ENCODE measurements at places on chromosomes 1 and 21.

DNA sequence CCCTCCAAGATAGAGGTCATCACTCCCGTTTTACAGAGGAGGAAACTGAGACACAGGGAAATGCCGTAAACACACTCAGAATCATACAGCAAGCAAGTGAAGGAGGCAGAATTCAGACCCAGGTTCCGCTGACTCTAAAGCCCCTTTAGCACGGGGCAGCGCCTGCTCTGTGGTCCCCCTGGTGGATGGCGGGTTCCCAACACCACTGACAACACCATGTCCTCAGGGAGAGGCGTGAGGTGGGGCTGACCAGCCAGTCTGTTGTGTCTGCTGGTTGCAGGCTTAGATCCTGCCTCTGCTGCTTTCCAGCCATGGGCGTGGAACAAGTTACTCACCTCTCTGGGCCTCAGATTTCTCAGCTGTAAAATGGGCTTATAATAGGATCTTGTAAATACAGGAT, 617.3 kb downstream of the MATN1 start:
- no peak for DNase-seq

- DNase-seq = no peak
Measured at GRCh38 chr1:158049853-158050252, 56.4 kb downstream of the KIRREL1 start.

DNA sequence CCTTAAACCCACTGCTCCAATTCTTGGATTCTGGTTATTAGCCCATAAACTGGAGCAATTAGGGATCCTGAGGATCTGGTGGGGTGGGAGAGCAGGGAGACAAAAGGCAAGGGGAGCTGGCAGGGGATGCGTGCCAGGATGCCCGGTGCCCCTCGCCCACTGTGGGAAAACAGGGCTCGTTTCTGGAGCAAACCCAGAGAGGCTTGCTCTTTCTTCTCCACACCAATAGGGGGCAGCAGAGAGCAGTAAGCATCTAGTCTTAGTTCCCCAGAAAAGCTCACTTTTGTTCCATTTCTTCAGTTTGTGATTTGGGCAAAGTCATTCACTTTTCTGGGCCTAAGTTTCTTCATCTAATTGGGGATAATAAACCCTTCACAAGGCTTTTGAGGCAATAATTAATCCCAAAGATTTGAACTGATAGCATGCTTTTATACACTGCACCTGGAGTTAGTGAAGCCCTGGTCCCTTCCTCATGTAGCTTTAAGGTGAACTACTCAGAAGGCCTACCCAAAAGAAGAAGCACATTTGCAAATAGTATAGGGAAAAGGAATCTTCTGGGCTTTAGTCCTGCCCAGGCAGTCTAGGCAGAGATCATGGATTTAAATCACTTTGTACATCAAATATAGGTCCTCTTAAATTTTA, 160.6 kb upstream of the USP24 start:
- DNase-seq = no peak

DNA sequence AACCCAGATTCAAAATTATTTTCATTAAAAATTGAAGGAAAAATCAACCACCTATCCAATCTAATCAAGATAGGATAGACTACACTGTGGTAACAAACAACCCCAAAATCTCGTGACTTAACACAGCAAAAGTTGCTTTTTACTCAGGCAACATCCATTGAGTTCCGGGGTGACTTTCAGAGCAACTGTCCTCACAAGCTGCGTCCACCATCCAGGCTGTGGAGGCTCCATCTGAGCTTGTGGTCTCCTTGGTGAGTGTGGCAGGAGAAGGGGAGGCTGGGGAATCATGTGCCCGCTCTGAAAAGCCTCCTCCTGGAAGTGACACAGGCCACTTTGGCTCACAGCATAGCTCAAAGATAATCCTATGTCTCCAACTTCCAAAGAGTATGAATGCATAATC, 52.4 kb downstream of the CD2 start:
- no peak for DNase-seq

DNA sequence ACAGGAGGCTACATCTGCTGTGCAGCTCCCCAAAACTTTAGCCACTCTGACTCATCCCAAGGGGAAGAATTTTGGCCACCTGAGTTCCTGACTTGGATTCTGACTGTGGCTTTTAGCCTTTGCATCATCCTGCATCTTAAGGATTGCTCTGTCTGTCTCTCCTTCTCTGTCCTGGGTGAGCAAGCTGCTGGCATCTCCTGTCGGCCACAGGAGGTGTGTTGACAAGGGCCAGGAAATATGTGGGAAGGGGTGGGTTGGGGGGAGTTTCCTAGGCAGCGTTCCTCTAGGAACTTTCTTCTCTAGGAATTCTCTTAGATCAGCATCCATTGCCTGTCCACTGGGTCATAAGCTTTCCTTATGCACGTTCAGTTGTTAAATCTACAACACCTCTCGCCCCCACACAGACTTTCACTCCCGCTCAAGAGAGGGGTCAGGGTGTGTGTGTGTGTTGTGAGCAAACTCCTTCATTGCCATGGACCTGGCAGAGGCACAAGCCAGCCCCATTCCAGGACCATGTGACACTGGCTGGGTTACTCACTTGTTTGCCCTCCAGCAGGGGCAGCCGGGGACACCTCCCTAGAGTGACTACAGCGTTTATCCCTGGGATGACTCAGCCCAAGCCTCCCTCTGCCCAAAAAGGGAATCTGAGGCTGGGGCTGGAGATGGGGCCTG, 145.0 kb upstream of the DUSP10 start:
- no peak for DNase-seq

GRCh38 chr21:42234464-42235241, 15.7 kb downstream of the ABCG1 start:
- peak; percentile 90 for DNase-seq

- DNase-seq = no peak
Measured at GRCh38 chr1:9233241-9233941, 1.2 kb upstream of the H6PD start.

- no peak for DNase-seq
Measured at GRCh38 chr1:46489169-46489637, 433 bp upstream of the DMBX1 start.

DNA sequence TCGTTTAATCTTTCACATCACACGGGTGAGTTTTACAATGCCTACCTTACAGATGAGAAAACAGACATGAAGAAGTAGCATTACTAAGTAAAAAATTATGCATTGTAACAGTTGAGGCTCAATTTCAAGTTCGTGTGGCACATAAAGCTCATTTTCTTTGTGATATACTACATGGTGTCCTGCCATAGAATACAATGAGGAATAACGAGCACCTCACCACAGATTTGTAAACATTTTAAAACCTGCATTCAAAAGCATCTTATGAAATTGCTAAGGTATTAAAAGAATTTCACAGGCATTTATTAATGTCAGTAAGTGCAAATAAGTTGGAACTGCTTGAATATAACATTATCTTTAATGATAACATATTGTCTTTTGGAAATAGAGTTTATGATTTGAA, 47.8 kb upstream of the DEPDC1 start:
- no peak for DNase-seq

DNA sequence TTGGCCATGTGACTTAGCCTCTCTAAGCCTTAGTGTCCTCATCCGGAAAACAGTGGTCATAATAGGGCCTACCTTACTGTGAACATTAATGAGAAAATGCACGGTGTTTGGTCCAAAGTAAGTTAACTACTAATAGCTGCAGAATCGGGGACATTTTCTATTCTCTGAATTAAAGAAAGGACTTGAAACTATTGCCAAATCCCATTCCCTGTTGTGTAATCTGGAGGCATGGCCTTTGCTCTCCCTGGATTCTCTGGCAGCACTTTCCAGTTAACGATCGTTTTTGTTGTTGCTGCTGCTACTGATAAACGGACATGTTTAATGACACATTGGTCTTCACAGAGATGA, 30.5 kb downstream of the FMO4 start:
- DNase-seq = no peak

DNA sequence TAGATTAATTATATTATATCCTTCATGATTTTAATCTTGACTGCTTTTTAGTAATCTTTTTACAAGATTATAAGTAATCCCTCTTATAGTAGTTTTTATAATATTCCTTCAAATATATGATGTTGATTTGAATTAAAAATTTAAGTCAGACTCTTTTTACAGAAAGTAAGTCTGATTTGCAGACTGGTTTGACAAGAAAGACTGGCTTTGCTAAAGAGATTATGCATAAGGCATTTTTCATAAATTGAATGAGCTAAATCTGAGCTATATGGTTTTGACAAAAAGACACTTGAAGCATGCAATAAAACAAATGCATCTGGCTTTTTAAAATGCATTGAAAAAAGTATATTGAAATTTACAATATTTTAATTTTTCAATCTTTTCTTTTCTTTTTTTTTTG, 26.3 kb upstream of the CAMK1G start:
- DNase-seq = no peak

DNA sequence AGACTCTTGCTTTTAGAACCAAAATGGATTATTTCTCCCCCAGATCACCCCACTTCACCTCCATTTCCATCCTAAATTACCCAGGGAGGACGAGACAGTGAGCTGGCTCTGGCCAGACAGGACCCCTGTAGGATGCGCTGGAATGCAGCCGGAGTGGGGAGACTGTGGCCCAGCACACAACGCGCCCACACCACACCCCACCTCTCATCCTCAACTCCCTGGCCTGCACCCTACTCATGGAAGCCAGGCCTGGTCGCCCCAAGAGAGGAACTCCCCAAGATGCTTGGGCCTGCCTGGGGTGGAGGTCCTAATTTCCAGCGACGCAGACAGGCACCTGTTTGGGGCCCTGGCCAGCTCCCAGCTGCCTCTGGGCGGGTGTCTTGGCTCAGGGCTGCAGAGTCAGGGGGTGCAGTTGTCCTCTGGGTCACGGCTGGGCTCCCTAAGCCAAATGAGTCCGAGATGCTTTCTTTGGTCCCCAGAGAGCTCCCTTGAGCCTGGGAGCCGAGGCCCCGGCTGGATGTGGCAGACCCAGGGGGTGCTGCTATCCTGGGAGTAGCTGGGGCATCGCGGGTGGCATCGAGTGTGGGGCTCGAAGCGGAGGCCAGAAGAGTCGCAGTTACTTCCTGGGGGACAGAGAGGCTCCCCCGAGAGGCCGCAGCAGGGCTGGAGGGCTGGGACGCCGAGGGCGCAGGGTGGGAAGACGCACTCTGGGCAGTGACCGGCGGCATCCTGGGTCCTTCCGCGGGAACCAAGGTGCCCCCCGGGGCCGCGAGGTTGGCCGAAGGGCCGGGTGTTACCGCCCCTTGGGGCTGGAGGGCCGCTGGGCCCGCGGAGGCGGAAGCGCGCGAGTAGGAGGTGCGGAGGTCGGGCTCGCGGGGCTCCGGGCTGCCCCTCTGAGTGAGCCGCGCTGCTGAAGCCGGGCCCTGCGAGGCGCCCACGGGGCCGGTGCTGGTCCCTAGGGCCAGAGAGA, 10.4 kb downstream of the CLEC20A start:
- no peak for DNase-seq

- DNase-seq = peak; percentile 66
Measured at GRCh38 chr21:37532868-37533780, 166.6 kb downstream of the DYRK1A start.

DNA sequence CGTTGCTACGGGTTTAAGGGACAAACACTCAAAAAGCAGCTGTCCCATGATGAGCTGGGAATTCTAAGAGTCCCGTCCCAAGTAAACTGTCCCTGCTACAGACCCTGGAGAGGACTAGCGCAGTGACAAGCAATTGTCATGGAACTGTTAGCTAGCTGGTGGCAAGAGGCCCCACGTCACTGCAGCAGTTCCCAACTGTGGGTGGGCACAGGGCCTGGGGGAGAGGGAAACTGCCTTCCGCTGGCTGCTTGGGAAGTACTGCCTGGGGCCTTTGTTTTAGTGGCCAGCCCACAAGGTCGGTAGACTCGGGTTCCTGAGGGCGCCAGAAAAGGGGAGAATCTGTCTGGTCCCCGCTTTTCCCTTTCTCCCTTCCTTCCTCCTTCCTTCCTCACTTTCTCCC, 97.4 kb downstream of the LACTBL1 start:
- DNase-seq = no peak

Measured in GM06990 (cell line).